ENCODE measurements at places on chromosomes 12 and 14. TPM values are rescaled to one million over a fixed set of nuclear protein-coding genes. Genes with fewer than 3 reads are reported as not detected.

DNA sequence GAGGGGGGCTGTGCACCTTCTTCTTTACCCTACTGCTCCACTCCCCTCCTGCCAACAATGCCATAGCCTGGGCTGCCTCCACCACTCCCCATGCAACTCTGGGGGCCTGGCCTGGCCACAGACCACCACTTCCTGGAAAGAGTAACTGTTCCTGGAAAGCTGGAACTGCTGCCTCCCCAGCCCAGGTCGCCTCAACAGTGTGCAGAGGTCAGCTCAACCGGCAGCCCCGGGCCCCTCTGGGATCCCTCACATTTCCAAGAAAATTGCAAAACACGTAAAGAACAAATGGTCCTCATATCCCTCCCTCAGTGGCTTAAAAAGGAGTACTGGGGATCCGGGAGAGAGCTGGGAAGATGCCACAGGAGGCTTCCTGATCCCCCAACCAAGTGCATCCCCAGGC is 22.4 kb upstream of the DIO3 start:
- no peak for DNase-seq

The FOXJ2 gene
- total RNA-seq: 22.1 TPM

The PTPRR gene
- total RNA-seq: 1.3 TPM

The DEPDC4 gene
- total RNA-seq: 0.47 TPM

All from left ventricle myocardium inferior (tissue), 1 donor.